ENCODE measurements at places on chromosomes 5 and 9.

GRCh38 chr9:94882966-94883641 is 156.6 kb downstream of the AOPEP start:
- DNase-seq, result no peak

DNA sequence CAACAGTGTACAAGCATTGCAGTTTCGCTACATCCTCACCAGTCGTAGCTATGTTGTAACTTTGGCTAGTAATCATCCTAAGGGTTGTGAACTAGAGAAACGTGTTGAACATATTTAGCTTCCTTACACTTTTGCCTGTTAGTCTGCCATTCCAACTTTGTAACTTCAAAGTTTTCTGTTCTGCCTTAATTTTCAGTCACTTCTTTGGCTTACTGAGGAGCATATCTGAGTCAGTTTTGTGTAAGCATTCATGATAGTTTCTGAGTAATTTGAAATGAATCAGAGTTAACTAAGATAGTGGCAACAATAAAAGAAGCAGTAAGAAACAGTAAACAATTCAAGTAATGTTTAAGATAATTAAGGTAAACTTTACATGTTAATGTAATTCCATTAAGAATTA is 58.9 kb upstream of the MCCC2 start:
- no peak for DNase-seq

DNA sequence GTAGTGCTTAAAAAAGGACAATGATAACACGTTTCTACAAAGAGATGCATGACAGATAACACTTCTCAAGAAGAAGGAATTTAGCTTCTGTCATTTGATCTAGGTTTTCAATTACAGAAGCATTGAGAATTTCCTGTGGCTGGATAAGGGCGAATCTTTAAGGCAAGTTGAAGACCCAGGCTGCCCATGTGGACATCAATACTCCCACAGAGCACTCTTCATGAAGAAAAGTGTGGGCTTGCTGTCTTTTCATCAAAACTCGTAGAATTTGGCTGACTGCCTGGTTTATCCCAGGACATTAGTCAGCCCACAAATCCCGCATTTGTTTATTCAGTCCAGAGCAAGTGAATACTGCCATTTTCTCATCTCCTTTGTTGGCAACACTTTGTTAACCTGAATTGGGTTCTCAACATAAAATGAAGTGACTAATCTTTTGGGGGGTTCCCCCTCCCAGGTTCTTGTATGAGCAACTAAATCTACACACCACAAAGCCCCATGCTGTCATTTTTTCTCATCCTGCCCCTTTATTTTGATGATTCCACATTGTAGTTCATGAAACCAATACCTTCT is 43.4 kb upstream of the CDKN2B start:
- no peak for DNase-seq

GRCh38 chr9:91775011-91775707 is 174.9 kb downstream of the ROR2 start:
- peak; percentile 58 for DNase-seq

DNA sequence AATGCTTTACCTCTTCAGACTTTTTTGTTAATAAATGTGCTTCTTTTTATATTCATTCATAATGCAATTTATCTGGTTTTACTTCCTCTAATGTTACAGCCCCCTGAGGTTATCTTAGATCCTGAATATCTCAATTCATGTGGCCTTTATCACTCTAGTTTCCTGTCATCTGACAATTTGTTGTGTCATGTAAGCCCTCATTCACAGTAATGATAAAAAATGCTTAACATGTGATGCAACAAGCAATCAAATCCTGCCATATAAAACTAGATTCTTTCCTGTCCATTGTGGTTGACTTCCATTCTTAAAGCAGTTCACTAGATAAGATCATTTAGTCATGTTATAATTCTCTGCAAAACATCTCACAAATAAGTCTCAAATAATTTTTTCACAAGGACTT is 991.2 kb upstream of the ACO1 start:
- no peak for DNase-seq

GRCh38 chr9:134057751-134058701 is 9.8 kb downstream of the BRD3 start:
- DNase-seq, result no peak

GRCh38 chr5:10543585-10544040 is 20.3 kb upstream of the ANKRD33B start:
- DNase-seq, result no peak

GRCh38 chr5:151923866-151924476 is 680 bp downstream of the GLRA1 start:
- peak; percentile 21 for DNase-seq

- DNase-seq, result no peak
Observed at GRCh38 chr9:108803428-108804065, 52.2 kb downstream of the ACTL7B start.

DNA sequence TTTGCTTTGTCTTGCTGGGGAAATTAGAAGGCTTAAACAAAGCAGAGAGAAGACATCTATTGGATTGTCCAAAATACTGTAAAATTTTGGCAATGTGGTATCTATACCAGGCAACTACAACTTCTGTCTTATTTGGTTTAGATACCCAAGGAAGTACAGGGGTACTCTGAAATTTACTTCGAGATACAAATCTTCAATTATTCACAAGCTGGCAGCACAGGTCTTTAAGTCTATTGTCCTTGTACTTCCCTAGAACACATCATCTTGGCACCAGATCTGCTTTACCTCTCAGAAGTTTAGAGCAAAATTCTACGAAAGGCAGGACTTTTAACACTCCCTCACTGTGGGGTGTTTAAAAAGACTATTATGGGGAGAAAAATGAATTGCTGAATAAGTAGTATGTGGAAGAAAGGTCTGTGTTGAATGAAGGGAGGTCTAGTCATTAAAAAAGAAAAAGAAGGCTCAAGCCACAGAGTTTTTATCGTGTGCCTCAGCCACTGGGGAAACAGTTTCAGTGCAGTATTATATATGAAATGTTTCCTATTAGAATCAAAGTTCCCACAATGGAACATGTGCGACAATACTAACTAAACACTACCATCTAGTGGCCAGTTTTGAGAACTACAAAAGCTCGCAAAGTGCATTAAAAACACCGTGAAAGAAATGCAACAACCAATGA is 93.7 kb downstream of the PDE4D start:
- DNase-seq, result peak; percentile 62

DNA sequence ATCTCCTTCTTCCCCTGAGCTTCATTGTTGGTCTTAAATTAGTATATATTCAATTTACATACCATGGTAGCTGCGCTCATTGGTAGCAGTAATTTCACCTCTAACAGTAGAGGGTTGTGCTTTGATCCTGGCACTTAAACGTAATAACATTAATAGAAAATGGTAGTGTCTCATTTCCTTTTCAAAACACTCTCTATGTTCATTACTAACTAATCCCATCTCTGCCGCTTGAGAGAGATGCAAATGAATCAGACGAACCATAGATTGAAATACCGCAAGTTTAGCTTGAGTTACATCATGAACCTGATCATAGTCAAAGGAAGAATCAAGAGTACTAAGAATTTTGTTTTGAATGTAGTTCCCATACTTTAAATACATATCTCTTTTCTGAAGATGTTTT is 2.2 kb downstream of the THBS4 start:
- no peak for DNase-seq

GRCh38 chr5:144525000-144525399 is 354.3 kb downstream of the KCTD16 start:
- DNase-seq, result no peak

DNA sequence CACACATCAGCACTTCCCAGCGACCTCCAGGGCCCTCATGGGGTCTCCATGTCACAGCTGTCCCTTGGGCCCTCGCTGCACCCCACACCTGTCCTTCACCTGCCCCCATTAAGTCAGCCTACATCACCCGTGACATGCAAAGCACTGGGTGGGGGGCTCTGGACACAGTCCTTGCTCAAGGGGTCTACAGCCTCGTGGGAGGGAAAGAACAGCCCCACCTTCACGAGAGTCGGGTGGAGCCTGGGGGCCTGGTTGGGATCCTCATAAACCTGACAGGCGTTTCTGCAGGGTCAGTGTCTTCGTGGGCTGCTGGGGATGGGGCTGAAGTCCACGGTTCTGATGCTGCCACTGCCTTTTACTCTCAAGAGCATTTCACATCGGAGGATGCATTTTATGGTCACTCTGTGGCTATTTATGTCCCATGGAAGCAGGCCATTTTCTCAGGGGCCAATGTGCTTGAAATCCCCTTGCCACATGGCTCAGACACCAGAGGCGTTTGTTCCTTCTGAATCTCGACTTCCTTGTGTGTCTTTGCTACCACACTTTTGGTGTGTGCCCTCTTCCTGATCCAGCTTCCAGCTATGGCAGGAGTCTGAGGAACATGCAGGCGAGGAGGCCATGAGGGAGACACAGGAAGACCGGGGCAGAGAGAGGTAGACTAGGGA is at the start of gene OR2V1:
Gene OR2V1, minus strand, starts transcription at position 338 of the 665 bp plus-strand sequence. CDS start 5,865 bp downstream, outside the sequence.
- DNase-seq, result no peak

GRCh38 chr9:73684601-73685000 is 532.9 kb downstream of the ANXA1 start:
- no peak for DNase-seq

- no peak for DNase-seq
Observed at GRCh38 chr9:132260846-132261245, 93.9 kb downstream of the SETX start.

DNA sequence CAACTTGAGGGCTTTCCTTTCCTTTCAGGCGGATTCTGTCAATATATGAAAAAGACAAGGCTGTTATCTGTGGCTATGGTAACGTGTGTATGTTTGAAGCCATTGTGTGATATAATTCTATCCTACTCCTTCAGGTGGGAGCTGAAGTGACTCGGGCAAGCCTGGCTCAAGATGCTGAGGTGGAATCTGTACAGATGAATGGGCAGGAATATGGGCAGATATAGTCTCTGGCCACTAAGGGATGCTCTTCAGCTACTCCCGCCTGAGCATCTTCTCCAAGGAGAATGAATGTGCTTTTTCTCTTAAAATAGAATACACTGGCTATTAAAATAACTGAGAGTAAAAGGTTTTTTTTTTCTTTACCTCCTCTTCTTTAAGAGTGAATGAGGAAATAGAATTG is 244.8 kb downstream of the ADGRV1 start:
- no peak for DNase-seq

GRCh38 chr5:77957516-77957915 is 181.4 kb upstream of the TBCA start:
- no peak for DNase-seq

GRCh38 chr5:80223561-80223960 is 32.3 kb downstream of the SERINC5 start:
- DNase-seq, result no peak

DNA sequence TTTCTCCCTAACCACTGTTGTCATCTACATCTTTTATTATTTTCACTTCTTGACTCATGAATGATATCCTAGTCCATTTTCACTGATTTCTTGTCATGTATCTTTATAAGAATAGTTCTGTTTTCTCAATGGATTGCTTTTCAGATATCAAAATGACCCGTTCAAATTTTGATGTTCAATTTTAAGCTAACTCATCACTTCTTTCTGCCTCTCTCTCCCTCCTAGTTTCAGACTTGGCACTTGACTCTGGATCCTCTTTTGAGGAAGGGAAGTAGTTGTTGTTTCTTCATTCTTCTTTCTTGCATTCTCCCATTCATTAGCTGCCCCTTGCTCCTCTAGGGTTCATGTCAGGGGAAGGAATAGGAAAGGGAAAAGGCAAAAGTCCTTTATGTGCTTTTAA is 23.7 kb downstream of the CSNK1G3 start:
- DNase-seq, result no peak

DNA sequence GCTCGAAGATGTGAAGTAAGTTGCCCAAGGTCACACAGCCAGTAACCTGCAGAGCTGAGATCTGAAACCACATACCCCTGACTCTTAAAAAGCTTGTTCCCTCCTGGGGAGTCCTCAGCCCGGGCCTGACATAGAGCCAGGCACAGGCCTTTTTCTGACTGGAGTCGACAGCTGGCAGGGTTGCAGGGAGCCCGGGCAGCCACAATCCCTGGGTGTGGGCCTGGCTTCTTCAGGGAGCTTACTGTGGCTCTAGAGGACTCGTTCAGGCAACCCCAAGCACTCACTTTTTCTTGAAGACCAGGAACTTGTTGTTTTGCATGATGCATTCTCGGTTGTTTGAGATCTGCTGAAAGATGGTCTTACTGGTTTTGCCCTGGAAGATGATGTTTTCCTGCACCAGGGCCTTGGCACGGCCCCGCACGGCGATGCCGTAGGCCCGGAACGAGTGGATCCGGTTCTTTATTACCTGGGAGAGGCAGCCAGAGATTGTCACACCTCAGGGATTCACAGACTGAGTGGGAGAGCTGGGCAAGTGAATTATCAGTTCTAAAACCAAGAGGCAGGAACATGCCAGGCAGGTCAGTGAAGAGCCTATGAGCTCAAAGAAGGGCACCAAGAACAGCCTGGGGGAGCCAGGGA is 30.0 kb downstream of the POLR1E start:
- DNase-seq, result no peak

GRCh38 chr9:116644091-116644688 is 42.9 kb upstream of the TRIM32 start:
- DNase-seq, result no peak

- DNase-seq, result no peak
Observed at GRCh38 chr5:59157068-59157467, 574.2 kb downstream of the RAB3C start.

- DNase-seq, result no peak
Observed at GRCh38 chr9:134940236-134941208, 22.8 kb upstream of the FCN1 start.

GRCh38 chr5:157556615-157557418 is 18.8 kb downstream of the ADAM19 start:
- no peak for DNase-seq

GRCh38 chr9:137428841-137429545 is 5.8 kb downstream of the NOXA1 start:
- DNase-seq, result no peak

DNA sequence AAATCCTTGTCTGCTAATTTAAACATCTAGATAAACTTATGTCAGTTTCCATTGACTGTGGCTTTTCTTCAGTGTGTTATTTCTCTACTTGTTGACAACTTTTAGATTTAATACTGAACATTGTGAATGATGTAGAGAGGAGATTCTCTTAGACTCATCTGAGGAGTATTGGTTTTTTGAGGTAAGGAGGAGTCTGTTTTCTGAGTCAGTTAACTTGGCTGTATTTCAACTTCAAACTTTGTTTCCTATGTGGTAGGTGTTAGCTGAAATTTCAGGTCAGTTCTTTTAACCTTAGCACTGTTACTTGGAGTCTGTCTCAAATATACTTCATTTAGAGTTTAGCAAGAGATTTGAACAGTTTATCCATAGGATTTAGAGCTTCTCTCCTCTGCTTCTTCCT is 67.9 kb downstream of the XRCC4 start:
- DNase-seq, result no peak

DNA sequence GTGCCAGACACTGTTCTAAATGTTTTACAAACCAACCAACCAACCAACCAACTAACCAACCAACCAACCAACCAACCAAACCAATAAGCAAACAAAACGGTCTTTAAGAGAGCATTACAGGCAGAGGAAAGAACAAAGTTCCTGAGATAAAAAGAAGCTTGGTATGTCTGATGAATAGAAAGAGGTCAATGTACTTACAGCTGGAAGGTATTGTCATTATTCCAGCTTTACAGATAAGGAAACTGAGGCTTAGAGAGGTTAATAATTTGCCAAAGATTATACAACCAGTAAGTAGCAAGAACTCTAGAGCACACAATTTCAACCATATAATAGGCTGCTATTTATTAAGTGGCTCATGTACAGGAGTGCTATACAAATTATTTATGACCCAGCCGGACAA is 29.6 kb downstream of the C9orf57 start:
- no peak for DNase-seq

All from Kasumi-1 (cell line).